ENCODE measurements at places on chromosomes 7 and 10. TPM values are rescaled to one million over a fixed set of nuclear protein-coding genes. Genes with fewer than 3 reads are reported as not detected.

Gene TNPO3
- 53.8 TPM for total RNA-seq

Gene PRSS2
- total RNA-seq = not detected

Gene TMEM236
- 0.07 TPM for total RNA-seq

Gene GLCCI1
- 30.7 TPM for total RNA-seq

Gene CBLL1
- total RNA-seq = 35.6 TPM

Gene GPR146
- 3.1 TPM for total RNA-seq

Gene SLC26A3
- total RNA-seq = not detected

Gene ATOH7
- 0.86 TPM for total RNA-seq

Gene NRF1
- total RNA-seq = 16.4 TPM

Gene NAT16
- total RNA-seq = 2.4 TPM

Gene ANKRD61
- total RNA-seq = not detected

- no peak for DNase-seq
Measured at GRCh38 chr7:88347517-88347916, 40.8 kb upstream of the STEAP4 start.

- no peak for DNase-seq
Measured at GRCh38 chr10:29737074-29737593, 102.4 kb upstream of the SVIL start.

GRCh38 chr7:132964876-132965275 lies 117.0 kb downstream of the CHCHD3 start:
- no peak for DNase-seq

GRCh38 chr7:506921-507622 lies 12.6 kb downstream of the PDGFA start:
- DNase-seq = peak; percentile 10

DNA sequence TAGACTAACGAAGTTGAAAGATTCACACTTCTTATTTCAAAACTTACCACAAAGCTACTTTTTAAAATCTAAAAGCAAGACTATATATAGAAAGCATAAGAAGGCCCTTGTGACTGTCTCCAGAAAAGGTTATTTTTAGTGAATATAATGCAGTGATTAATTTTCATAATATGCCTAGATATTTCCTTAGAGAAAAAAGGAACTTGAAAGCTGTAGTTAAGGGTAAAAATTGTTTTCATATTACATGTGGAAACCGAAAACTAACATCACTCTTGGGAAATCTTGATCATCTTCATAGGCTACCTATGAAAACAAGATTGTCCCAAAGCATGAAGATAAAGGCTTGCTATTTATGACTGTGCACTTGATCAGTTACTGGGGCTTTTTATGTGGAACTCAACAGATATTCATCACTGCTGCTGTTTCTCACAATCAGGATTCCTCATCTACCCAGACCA lies 223.2 kb downstream of the SH2D4B start:
- DNase-seq = no peak

DNA sequence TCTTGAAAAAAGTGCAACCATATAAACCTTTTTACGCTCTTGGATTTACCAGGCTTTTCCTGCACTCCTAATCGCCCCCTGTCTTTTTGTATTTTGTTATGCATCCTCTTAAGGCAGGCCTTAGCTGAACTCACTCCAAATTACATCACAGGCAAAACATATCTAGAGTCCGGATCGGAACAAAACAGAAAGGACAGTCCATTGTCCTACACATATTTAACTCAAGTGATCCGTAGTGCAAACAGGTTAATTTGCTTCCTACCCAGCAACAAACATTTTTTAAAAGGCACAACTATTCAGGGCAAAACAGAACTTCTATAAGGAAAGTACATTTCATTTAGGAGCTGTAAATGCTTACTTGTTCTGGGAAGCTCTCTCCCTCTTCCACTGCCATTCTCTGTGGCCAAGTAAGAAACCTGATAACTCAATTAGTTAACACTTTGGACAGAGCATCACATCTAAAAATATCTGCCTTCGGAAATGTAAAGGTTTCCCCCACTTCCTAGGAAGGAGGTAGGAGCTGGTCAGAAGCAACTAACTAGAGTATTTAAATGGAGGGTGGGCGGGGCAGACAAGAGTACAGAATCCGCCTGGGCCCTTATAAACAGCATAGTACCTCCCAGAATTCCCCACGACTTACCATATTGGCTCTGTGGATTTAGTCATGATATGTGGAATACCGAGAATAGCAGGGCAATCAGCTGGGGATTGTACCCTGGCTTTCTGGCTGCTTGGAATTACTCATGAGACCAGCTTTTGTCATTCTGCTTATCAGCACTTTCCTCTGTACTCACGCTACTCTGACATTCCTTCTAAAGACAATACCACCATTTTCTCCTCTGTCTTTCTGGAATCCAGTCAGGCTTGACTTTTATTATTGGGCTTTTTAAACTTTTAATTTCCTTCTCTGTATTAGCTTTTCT lies 89.5 kb downstream of the ANK3 start:
- no peak for DNase-seq

- no peak for DNase-seq
Measured at GRCh38 chr7:157177333-157177982, 38.7 kb downstream of the UBE3C start.

- DNase-seq = no peak
Measured at GRCh38 chr10:131006458-131007256, 304.9 kb downstream of the TCERG1L start.

DNA sequence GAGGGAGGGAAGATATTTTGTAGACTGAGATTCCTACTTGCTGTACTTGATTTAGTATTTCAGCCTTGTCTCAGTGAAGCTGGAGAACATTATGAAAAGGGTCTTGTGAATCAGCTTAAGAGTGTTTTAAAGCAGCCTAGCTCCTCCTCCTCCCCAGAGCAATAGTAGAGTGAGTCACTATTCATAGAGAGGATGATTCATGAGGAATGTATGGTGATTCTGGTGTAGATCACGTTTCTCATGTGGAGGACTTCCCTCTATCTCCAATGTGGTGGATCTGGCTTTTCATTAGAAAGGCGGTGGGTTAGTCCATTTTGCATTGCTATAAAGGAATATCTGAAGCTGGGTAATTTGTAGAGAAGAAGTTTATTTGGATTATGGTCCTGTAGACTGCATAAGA lies 340.1 kb upstream of the CHRM2 start:
- no peak for DNase-seq

DNA sequence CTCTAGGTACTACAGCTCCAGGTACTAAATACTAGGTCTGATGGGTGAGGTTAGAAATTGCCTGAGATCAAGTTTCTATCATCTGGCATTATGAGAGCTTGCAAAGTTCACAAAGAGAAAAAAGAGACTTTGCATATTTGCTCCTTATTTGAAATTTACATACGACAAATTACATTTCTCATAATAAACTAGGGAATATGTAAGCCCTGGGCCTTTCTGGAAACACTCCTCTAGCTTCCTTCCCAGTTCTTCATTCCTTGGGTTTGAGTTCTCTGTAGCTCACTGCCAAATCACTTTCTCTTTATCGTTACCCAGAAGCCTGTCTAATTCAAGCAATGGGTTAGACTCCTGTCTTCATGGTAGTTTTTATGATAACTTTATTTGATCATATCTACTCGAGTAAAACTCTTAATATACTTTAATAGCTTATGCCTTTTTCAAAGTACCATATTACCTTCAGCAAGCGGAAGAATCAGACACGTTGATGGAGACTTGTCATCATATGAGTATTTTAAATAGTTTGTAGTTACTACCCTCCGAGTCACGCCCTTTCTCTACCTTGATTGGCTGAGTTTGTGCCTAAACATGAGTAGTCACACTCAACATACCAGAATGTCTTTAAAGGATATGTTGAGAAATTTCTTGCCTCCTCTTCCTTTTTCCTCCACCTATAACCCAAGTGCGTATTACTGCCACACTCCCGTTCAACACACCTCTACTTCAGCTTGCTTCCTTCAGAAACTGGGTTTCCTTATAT lies 150.5 kb downstream of the DKK1 start:
- DNase-seq = no peak

- no peak for DNase-seq
Measured at GRCh38 chr7:93147363-93147762, 822 bp downstream of the SAMD9L start.

- no peak for DNase-seq
Measured at GRCh38 chr10:126770809-126771208, 100.3 kb upstream of the C10orf90 start.

DNA sequence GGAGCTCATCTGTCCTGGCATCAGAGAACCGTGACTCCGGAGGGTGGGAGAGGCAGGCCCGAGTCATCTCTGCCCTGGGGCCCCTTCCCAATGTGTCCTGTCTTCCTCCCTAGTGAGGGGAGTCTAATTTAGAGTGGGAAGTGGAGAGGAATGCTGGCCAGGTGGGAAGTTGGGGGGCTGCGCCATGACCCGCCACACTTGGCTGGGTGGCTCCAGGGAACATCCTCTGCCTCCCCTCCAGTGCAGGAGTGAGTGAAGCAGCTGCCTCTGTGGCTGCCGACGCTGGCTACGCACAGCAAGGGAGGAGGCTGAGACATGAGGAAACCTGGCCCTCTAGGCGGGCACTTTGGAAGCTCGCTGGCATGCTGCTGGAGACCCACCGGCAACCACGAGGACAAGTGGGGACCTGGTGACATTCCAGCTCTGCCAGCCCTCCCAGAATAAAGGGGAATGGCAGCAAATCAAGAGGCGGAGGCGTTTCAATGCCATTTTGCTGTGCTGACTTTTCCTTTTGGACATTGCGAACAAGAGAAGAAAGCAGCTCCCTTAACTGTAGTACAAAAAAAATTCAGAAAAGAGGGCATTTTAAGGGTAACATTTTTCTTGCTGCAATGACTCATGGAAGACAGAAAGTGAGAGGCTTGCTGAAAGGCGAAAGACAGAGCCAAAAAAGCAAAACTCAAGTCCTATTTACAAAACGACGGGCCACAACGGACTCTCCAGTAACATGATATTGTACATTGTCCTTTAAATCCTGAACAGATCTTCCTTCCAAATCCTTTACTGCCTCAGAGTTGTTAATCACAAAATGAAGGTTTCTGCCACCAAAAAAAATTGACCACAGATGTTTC lies 121.2 kb upstream of the PITRM1 start:
- no peak for DNase-seq

- DNase-seq = peak; percentile 94
Measured at GRCh38 chr7:101602484-101603241, 26.4 kb downstream of the MYL10 start.

DNA sequence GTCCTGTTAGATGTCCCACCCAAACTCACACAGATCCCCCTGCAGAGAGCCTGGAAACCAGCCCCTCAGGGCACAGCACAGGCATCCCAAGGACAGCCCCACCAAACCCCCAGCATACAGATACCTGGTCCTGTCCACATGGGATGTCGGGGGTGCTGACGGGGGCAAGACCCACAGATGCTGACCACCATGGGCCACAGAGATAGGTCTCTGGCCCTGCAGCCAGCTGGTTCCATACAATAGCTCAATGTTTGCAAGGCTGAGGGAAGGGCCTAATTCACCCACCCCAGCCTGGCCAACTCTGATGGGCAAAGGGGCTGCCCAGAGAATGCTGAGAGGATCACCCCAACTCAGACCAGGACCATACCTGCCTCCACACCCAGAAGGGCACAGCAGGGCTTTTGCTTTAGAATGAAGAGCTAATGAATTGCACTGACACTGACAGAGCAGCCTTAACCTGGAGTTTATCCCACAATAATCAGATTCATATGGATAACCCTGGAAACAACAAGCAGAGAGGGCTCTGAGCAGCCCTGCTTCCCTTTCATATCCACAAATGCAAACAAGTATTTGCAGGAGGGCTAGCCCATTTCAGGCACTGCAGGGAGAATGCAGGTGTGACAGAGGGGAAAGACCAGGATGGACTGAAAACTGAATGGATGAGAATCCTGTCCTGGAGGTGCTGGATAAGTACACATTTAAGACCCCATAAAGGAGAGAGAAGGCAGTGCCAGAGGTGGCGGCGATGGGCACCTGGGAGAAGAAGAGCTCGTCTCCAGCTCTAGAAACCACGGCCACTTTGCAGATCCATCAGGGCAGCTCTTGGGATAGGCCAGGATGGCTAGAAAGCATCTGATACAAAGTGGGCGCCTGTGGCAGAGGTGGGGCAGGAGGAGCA lies 126.7 kb downstream of the TNS3 start:
- no peak for DNase-seq

GRCh38 chr10:71085689-71086438 lies 126.5 kb upstream of the UNC5B start:
- no peak for DNase-seq

DNA sequence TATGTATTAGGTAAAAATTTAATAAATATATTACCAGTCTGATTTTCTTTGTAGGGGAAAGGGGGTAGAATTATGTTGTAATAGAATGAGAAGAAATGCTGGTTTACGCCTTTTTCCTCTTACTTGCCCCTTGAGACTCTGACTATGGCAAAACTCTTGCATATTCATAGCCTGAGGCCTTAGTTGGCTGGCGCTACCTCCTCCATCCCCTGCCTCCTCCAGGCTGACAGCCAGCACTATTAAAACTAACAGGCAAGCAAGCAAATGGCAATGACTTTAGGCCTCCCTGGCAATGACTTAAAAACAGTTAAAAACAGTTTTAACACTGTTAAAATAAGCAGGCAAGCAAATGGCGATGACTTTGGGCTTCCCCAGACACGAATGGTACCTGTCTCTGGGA lies 14.4 kb downstream of the PKD2L1 start:
- no peak for DNase-seq

- no peak for DNase-seq
Measured at GRCh38 chr10:108612485-108612884, 1310.8 kb downstream of the XPNPEP1 start.

- no peak for DNase-seq
Measured at GRCh38 chr7:151299530-151299929, 42.1 kb upstream of the NUB1 start.

- no peak for DNase-seq
Measured at GRCh38 chr10:132265890-132266496, 41.8 kb downstream of the STK32C start.

DNA sequence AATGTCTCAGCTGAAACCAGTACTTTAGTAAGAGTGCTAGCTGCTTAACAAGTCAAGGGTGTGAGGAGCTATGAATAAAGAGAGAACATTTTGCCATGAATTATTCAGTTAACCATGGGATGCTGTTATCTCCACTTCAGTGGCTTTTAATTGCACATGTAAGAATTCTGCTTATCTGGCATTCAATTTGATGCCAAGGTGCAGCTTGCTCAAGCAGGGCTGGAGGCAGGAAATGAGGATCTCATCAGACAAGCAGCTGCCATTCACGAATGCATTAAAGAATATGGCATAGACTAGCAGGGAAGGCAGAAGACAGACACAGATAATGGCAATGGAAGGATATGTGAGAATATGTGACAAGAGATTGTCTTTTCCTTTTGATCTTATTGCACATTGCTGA lies 697.8 kb downstream of the NRG3 start:
- DNase-seq = no peak

- DNase-seq = no peak
Measured at GRCh38 chr10:72069751-72070526, 18.4 kb downstream of the SPOCK2 start.

GRCh38 chr10:70634011-70634410 lies 31.5 kb upstream of the PRF1 start:
- DNase-seq = peak; percentile 20

Measured in glutamatergic neuron (in vitro differentiated cells).